Dorsolateral prefrontal cortex (tissue), 122 donors: ENCODE measurements at places on chromosomes 2 and 18.

GRCh38 chr2:241000831-241001321 is 2.5 kb downstream of the SNED1 start:
- peak; percentile 2 for DNase-seq

DNA sequence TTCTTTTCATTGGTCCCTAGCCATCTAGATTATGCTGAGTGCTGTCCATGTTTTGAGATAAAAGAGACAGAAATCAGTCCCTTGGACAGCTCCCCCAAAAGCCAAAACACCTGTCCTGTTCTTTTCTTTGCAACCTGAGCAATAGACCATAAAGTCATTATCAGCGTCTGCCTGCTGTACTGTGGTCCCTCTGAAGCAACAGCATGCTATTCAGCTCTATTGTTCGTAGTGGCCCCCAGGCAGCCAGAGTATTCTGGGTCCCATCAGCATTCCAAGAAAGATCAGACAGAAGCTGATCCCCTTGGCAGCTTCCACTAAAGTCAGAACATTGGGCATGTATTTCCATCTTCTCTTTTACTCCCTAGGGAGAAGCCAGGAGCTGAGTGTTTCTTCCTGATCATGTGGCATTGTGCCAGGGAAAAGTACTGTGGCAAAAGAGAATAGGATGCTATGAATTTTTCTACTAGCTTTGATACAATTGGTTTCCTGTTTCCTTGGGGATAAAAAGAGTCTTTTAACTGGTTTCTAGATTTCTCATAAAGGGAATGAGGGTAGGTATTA is 33.6 kb upstream of the ZSWIM2 start:
- no peak for DNase-seq

DNA sequence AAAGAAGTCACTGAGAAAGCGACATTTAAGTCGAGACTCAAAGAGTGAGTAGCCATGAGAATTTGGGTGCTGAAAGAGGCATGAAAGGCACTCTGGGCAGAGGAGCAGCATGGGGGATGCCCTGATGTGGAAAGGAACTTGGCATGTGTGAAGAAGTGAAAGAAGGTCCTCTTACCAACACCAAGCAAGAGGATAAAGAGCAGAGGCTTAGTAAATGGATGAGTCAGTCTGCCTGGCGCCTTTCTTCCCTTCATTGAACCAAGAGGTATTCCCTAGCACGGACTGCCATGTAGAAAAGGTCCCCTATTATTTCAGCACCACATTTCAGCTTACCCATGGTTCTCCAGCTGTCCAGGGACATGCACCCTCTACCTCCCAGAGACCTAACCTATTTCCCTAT is 221.1 kb upstream of the NRP2 start:
- DNase-seq, result no peak

GRCh38 chr2:172280571-172281361 is 146.6 kb upstream of the ITGA6 start:
- no peak for DNase-seq

- DNase-seq, result no peak
Measured at GRCh38 chr2:196336715-196337114, 165.3 kb upstream of the STK17B start.

- no peak for DNase-seq
Measured at GRCh38 chr2:238597638-238598528, 171.2 kb downstream of the ASB1 start.
